Sciatic nerve (tissue), 2 donors: ENCODE measurements at places on chromosomes 5 and 9. TPM values are rescaled to one million over a fixed set of nuclear protein-coding genes. Genes with fewer than 3 reads are reported as not detected.

GRCh38 chr9:99822806-99823591 is 1.3 kb downstream of the NR4A3 start:
- peak; percentile 63 for DNase-seq

The RMI1 gene
- total RNA-seq: 5.3 TPM

GRCh38 chr9:99811172-99811571 is 10.5 kb upstream of the NR4A3 start:
- DNase-seq: no peak

DNA sequence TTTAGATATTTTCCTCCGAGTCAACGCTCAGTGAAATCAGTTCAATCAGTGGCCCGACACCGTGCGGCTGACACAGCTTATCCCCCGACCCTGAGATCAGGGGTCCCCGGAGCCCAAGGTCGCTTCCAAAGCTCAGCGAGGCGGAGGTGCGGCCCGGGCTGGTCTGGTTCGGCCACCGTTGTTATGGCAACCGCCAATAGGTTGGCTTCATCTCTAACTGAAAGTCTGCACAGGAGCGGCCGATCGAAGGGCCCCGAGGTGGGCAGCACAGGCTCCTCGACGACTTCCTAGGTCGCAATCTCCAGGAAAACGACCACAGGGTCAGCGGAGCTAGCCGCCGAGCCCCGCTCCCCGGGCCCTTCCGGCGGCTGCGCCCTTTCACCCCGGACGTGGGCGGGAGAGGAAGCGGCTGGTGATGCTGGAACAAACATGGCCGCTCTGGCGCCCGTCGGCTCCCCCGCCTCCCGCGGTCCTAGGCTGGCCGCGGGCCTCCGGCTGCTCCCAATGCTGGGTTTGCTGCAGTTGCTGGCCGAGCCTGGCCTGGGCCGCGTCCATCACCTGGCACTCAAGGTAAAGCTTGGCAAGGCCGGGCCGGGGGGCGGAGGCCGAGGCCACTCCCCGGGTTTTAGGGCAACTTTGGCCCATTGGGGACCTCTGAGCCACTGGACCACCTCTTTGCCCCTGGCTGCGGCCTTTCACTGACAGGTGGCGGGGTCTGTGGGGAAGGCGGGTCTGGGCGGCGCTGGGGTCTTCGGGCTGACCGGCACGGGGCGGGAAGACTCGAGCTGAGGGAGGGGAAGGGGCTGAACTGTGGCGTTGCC is at the start of gene GPR107:
Gene GPR107 (plus strand): TSS at position 403 of the 821 bp plus-strand sequence. CDS start 27 bp downstream, at position 430.
- DNase-seq: peak; percentile 89

The MGAT1 gene
- total RNA-seq: 131 TPM

GRCh38 chr5:137491121-137491520 is 8.0 kb downstream of the SPOCK1 start:
- no peak for DNase-seq

The INSL4 gene
- not detected for total RNA-seq

DNA sequence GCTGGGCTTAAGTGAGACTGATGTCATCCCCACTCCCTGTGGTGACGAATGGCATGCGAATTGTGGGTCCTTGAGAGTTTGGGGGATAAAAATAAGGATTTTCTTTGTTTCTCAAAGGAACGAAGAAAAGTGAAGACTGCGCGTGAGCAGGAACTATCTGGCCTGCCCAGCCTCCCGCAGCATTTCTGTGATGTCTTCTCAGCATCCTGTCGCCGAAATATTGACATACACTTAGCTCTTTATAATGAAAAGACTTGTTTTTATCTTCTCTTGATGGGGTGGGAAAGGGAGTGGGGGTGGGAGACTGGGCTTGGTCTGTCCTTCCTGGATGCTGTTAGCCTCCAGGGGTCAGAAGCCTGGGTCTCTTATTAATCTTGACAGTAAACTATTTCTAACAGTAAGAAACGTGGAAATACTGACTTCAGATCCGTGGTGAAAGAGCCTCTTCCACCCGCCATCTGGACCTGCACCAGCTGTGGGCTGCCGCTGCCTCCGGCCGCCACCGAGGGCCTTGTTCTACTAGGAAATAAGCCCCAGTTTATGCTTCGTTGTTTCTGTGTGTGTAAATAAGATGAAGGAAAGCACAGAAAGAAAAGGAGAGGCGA is 239.6 kb downstream of the FANCC start:
- DNase-seq: peak; percentile 62

DNA sequence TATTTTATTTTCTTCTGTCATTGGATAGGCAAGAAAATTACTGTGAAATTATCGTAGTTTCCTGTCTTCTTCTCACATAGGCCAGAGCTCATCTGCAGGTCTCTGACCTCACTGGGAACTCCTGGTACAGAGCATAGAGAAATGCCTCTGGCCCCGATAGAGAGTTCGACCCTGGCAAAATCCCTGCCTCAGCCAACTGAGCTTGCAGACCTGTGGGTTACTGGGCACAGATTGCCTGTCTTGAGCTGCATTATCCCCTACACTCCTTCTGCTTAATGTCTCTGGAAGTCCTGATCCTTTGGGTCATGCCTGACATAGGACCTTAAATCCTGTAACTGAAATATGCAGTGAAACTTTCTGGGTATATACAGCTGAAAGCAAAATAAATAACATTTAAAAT is 439.3 kb upstream of the CTNND2 start:
- no peak for DNase-seq

The UNC13B gene
- total RNA-seq: 36.2 TPM

DNA sequence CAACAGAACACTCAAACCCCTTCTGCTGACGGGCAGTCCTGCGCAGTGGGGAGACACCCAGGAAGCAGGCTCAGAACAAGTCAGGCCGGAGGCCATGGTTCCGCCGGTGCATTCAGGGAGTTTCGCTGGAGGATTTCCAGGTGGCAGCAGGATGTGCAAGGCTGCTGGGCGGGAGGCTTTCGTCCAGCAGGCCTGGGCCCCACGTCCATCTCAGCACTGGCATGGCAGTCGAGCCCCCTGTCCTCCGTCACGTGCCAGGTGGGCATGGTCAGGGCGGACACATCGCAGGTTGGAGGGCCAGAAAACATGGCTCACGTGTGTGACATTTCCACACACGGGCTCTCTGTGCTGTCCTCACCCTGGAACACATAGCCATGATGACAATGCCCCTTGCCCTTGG is 299.9 kb upstream of the IRX2 start:
- DNase-seq: no peak

- DNase-seq: no peak
These were observed 48.9 kb downstream of the PKD2L2 start for GRCh38 chr5:137937994-137938750.

The LECT2 gene
- not detected for total RNA-seq

DNA sequence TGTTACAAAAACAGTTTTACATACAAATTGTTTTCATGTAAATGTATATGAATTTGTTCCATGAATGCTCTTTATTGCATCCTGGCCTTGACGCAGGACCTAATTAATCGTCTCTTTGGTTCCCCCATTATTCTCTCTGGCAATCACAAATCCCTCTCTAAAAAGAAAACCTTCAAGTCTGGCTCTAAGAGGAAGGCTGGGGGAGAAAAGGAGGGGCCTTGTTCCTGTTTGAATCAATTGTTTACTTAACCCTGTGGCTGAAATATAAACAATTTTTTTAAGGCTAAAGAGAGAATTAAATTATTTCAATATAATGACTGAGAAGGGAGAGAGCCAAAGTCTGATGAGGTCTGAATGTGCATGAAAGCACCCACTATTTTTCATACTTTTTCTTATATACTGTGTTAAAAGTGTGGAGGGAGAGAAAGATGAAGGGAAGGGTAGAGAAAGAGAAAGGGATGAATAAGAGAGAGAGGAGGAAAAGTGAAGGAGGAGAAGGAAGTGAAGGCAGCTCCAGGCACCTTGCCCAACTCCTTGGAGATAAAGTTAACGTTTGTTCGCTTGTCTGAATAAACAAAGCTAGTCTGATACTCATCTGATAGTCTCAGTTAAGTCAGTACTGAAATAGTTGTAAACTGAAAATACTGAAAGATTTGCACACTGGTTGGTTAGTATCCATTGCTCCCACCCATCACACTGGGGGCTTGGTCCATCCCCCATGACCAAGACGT is 116.4 kb upstream of the SPDL1 start:
- DNase-seq: no peak

The IL3 gene
- total RNA-seq: not detected
